ENCODE measurements at places on chromosomes 4 and X.
A peak's percentile ranks its signal among the peaks of the same experiment; 100 is the strongest.

DNA sequence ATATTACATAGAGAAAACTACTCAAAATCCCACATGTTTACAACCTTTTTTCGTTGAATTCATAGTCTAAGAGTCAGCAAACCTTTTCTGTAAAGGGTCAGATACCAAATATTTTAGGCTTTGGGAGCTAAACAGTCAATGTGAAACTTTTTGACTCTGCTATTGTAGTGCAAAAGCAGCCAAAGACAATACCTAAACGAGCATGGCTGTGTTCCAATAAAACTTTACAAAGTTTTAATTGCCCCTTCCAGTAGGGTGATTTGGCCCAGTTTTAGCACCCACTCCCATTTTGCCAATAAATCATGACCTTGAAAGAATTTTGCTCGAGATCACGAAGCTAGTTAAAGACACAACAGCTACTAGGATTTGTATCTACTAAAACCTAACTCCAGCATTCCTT, 147.2 kb downstream of the ANKRD50 start:
- no peak for DNase-seq

DNA sequence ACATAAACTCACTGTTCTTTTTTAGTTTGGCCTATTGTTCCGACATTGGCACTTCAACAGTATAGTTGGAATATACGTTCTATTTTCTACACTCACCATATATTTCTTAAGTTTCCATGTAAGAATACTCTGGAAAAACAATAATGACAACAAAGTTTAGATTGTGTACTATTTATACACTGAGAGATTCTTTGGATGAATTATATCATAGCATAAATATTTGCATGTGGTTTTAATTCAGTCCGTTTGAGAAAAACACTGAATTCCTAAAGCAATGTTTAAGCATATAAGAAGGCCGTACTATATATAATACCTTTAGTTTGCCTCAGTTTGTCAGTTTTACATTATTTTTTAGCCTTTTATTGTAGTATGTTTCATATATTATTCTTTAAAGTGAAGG, 82.4 kb downstream of the RAP1GDS1 start:
- no peak for DNase-seq

GRCh38 chr4:76831711-76832373, 66.1 kb downstream of the SOWAHB start:
- DNase-seq = no peak

DNA sequence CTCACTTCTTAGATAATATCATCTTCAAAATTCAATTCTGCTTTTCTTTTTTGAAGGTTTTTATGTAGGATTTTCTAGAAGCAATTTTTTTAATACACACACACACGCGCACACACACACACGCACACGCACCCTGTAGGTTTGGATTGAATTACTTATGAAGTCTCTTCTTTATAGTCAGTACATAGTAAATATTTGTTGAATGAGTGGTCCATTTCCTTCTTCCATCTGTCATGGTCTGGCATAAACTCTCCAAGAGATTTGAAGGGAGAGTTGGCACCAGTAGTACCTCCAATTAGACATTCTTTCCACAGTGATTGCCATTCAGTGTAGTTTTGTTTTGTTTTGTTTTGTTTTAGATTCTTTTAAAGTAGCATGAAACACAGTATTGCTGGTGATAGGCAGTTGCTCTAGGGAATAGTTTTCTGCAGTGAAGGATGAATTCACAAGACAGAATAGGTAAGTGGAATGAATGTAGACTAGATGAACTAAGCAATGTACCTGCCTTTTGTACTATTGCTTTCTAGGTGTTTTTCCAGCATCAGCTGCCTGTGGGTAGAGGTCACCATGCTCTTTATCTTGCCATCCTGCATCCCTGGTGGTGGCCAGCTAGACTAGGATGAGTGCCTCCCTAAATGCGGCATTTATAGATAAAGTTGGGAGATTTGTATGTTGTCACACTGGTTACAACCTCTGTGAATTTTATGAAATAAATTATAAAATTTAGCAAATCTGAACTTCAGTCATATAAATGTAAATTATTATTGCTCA, 20.5 kb downstream of the PDLIM5 start:
- no peak for DNase-seq

- DNase-seq = no peak
Observed at GRCh38 chrX:19789376-19789775, 98.0 kb downstream of the SH3KBP1 start.

- DNase-seq = peak; percentile 27
Observed at GRCh38 chrX:119067023-119067739, 5.6 kb upstream of the CT47C1 start.

DNA sequence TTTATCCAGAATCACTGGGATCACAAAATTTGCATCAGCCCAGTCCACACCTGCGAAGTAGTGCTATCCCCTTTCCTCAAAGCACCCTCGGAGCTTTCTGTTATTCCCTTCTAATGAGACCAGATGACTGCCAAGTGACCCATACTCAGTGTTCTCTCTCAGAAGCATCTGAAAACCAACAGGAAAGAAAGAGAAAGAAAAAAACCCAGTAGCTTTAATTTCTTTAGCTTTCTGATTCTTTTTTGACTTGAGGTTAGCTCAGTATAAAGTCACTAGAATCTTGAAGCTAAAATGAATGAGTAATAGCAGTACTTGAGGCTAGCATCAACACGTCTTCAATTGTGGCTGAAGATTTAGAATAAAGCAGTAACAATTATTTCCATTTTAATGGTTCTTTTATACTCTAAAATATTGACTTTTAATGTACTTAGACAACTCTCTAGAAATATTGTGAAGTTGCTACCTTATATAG, 124.4 kb downstream of the ANK2 start:
- DNase-seq = no peak

DNA sequence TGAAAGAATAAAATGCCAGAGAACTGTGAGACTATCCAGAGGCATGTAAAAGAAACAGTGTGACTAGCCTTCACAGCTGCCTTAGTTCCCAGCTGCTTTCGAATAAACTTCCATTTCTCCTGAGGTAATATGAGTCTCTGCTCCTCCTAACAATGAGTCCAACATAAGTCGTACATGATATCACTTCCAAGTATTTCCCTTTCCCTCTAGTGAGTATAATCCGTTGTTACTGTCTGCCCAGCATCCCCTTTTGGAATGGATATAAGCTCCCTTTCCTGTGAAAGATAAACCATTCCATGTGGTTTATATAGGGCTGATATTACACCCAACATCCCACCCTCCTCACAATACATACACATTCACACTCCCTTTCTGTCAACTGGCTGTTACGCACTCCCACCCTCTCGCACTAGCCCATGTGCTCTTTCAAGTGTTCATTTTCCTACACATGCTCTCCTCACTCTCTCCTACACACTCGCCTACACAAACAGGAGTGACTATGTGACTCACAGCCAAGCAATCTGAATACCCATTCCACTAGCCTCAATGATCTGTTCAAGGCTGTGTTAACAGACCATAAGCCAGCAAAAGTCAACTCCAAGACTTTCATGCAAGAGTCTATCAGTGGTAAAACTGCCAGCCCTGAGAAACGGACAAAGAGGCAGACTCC, 5.0 kb downstream of the NAF1 start:
- no peak for DNase-seq

GRCh38 chr4:139556724-139557555, 921 bp upstream of the SETD7 start:
- DNase-seq = peak; percentile 61

- no peak for DNase-seq
Observed at GRCh38 chrX:127577884-127578283, 474.3 kb downstream of the ACTRT1 start.

DNA sequence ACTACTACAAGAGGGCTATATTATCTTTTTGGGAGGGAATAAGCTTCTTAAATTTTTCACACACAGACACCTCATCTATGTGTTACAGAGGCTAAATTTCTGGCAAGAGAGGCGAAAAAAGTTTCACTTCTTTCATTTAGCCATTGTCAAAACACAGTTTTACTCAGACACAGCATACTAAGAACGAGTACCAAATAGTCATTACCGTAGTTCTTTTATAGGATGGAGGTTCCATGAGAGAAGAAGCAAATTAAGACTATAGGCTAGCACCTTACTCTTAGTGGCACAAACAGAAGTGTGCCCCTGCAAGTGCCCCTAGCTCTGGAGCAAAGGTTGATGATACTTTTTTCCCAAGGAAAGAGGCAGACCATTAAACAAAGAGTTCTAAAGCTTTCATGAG, 26.2 kb downstream of the UGT2B7 start:
- no peak for DNase-seq

DNA sequence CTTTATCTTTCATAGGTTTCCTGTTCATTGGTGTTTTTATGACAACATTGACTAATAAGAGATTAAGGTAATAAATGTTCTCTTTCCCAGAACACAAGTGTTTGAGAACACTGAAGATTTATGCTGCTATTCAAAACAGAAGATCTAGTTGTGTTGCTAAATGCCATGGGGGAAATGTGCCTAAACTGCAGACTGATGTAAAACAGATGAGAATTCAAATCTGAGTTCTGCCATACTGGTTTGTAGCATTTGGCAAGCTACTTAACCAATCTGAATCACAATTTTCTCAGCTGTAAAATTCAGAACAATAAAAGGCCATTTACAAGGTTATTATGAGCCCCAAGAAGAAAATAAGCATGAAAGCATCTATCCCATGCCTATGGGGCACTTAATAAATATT, 2.3 kb downstream of the SLC10A6 start:
- no peak for DNase-seq

GRCh38 chr4:183229397-183229796, 90.7 kb downstream of the CLDN22 start:
- no peak for DNase-seq

DNA sequence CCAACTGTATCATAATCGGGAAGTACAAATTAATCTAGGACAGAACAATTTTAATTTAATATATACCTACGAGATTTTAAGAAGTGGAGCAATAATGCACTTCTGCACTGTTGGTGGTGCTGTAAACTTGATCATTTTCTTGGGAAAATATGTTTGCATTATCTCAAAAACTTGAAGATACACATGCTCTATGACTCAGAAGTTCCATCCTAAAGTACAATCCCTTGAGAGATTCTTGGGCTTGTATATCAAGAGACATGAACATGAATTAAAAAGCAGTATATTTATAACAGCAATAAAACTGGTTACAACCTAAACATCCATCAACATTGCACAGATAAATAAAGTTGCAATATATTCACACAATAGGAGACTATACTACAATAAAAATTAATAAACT, 168.8 kb downstream of the CLCN4 start:
- DNase-seq = no peak

DNA sequence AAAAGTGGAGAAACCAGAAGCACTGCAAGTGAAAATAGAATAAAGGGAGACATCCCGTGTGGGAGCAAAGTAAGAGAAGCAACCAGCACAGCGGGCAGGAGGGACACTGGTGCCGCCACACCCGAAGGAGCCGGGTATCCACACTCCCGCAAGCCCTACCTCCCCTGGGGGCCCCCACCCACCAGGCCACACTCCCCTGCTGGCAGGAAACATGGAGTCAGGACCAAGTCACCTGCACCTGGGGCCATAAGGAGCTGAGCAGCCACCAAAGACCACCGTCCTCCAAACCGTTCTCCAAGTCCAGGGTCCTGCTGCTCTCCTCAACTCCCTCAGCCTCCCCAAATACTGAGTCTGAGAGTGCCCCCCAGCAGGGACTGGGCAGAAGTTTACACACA, 30.5 kb downstream of the FGFRL1 start:
- DNase-seq = no peak

- no peak for DNase-seq
Observed at GRCh38 chr4:153530284-153530999, 64.3 kb downstream of the TMEM131L start.

GRCh38 chr4:118586357-118586790, 98.8 kb upstream of the METTL14 start:
- no peak for DNase-seq

DNA sequence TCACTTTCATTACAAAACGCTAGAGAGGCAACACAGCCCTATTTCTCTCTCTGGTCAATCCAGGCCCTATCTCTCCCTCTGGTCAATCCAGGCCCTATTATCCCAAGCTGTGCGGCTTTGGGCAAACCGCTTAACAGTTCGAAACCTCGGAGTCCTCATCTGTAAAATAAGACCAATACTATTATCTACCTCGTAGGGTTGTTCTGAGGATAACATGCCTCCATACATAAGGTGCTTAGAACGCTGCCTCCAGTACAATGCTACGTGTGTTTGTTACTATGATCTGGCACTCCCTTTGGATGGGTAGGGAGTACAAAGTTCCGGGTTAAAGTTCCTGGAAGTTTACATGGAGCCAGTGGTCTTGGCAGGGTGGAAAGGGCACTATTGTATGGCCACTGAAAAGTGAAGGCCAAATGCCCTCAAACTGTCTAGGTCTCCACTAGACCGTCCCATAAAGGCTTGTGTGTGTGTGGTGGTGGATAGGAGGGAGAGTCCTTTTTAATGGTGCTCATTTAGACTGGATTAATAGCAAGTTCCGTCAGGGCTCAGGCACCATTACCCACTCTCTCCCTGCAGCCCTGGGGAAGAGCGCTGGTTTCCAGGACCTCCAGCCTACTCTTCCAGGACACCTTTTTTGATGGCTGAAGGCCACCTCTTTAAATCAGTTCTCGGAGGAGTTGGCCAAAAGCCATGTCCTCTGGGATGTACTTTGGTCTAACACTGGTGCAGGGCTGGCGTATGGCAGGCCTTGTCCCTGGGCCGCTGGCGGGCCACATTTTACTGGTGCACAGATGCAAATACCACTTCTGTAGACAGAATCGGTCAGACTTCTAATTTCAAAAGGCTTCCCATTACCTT, 75.6 kb upstream of the BCOR start:
- no peak for DNase-seq

GRCh38 chrX:109283870-109284269, 198.0 kb downstream of the GUCY2F start:
- no peak for DNase-seq

DNA sequence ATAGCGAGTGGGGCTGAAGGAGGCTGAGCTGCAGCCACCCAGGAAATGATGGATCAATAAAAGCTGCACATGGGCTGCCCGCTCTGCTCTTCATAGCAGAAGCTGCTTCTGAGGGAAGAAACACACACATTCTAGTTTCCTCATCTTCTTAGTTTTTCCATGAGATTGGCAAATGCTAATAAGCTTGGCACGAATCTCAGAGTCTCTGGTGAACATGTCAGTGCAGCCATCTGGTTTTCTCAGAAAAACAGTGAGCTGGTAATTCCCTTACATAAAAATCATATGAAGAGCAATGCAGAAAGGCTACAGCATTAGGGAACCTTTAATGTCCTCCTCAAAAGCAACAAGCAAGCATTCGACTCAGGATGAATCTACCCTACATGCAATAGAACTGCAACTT, 69.9 kb downstream of the GATB start:
- no peak for DNase-seq

DNA sequence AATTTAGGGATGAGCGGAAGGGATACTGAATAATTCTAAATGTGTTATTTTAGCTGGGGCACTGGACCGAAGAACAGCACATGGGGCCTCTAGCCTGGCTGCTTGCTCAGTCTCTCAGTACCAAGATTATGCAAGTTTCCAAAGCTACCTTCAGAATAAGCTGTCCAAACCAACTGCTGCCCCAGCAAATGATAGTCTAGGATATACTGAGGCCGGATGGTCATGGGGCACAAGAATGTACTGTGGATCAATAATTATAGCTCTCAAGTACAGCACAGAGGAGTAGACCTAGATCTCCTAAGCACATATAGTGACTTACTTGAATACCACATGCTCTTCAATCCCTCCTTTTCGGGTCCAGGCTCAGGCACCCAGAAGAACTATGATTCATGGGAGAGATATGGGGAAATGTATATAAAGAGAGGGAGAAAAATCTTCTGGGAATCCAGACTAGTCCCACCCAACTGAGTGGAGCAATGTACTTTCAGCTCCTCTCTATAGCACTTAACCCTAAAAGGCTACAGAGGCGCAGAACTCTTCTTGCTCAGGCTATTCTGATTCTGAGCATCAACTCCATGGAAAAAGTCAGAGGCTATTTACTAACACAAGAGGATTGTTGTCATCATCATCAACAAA, 160.3 kb upstream of the GPC4 start:
- DNase-seq = no peak
